ENCODE measurements at places on chromosomes 2 and 18. TPM values are rescaled to one million over a fixed set of nuclear protein-coding genes. Genes with fewer than 3 reads are reported as not detected.

The ARID5A gene
- 11.0 TPM for total RNA-seq

The BMP10 gene
- total RNA-seq = not detected

DNA sequence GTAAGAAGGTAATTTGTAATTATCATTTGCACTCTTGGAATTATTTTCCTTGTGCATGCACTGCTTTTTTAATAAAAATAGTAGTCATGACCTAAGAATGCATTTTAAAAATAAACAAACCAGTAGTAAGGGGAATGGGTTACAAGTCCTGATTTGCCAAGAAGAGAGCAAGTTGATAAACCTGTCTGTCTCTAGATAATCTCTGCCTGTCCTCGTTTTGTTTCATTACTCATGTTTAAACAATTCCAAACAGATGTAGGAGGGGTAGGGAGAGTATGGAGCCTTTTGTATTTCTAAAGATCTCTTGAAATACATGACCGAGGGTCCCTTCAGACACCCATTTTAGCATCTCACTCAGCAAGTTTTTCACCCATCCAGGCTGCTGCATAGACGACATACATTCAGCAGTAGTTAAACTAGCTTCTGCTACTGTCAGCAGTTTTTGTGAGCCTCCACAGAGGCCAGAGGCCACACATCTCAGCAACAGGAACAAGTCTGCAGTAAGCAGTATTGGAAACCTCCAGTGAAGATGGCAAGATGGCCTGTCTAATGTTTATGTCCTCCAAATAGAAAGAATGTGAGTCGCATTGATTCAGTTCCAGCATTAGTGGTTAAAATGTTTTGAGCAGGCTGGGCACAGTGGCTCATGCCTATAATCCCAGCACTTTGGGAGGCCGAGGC lies 2.3 kb upstream of the EXOC6B start:
- DNase-seq = peak; percentile 65

DNA sequence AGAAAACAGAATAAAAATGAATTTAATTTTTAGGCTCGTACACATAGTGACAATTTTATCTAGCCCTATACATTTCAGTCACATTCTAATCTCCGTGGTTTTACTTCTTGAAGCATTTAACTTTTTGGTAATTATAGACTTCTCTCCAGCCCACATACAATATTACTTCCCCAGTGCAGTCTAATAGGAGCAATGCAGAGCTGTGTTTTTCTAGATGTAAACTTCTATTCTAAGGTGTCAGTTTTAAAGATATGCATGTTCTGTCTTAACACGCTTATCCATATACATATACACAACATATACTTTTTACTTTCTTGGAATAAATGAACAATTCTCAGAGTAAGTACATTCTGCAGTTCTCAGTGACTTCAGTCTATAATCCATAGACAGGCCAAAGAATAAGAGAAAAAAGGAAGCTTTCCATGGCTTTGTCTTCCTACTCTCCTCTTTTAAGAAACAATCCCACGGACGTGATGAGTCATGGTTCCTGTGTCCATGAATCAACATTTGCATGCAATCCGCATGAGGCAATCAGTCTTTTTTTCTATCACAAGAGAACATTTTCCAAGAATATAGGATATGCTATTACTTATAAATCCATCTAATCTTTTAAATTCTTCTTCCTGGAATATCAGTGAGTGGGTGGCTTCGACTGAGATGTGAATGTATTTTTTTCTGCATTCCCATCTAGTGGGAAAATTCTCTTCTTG lies 42.8 kb downstream of the CCDC102B start:
- peak; percentile 85 for DNase-seq

DNA sequence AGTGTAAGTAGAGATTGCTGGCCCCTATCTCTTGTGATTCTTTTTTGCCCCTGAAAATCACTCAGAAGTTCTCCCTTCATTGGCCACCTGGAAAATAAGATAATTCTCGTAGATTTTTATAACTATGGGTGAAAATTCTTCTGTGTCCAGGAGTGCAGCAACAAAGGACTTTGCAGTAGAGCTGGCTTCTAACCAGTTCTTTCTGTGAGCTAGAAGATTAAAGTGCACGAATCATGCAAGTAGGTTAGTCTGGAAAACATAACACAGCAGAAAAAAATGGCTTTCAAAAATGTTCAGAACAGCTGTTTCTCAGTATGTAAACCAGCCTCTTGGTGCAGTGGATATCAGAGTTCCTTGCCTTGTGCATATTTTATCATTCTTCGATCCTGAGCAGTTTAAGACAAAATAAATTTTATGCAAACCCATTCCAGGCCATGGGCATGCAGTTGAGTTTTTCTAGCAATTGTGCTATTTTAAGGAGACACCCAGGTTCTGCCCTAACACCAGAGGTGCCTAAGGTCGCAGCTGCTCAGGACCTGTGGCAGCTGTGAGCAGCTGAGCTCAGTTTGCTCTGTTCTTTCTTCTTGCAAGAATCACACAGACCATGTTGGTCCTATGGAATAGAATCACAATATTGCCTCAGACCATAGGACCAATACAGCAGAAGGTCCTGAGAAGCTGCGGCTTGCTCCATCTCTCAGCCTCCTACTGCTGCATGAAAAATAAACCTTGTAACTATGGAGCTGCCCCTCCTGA lies 80.9 kb upstream of the BCL2L11 start:
- no peak for DNase-seq

DNA sequence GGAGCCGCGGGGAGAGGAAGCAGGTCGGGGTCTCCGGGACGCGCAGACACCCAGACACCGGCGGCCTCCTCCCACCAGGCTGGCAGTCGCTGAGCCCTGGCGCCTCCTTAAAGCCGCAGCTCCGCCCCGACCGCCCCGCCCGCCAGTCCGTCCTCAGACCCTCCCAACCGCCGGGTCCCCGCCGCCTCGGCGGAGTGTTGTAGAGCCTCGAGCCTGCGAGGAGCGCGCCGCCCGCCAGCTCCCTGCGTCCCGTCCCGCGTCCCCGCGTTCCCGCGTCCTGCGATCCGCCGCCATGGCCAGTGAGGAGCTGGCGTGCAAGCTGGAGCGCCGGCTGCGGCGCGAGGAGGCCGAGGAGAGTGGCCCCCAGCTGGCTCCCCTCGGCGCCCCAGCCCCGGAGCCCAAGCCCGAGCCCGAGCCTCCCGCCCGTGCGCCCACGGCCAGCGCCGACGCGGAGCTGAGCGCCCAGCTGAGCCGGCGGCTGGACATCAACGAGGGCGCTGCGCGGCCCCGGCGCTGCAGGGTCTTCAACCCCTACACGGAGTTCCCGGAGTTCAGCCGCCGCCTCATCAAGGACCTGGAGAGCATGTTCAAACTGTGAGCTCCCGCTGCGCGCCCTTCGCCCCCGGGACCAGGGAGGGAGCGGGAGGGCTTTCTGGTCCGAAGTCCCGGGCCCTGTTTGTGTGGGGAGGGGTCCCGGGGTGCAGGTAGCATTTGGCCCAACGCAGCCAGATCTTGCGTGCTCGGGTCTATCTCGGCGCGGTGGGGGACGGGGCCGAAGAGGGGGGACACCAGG lies at the start of gene EFHD1:
Gene EFHD1, plus strand, starts transcription at position 192 of the 793 bp plus-strand sequence. Its CDS starts 101 bp downstream, at position 293.
- no peak for DNase-seq

GRCh38 chr2:167637741-167638140 lies 609.7 kb downstream of the STK39 start:
- no peak for DNase-seq

- peak; percentile 58 for DNase-seq
These were observed 88.4 kb downstream of the EHD3 start for GRCh38 chr2:31322371-31322770.

The GAREM2 gene
- total RNA-seq = not detected

DNA sequence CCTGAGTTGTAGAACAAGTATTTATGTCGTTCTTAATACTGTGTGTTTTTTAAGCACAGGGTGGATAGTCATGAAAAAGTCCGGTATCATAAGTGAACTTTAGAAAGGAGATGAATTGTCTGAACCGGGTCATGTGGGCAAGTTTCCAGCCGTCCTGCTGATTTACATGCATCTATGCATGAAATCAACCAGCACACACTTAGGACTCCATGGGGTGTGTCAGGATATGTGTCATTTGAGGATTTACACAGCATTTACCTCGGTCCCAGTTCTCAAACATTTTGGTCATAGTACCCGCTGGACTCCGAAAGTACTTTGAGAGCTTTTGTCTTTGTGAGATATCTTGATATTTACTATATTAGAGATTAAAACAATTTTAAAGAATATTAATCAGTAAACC lies 47.5 kb upstream of the TWSG1 start:
- DNase-seq = no peak

The ZAP70 gene
- not detected for total RNA-seq

The MZT2A gene
- total RNA-seq = 82.2 TPM

- DNase-seq = no peak
These were observed 48.5 kb upstream of the IKZF2 start for GRCh38 chr2:213199871-213200270.

- DNase-seq = no peak
These were observed 47.6 kb upstream of the LGALSL start for GRCh38 chr2:64406407-64406774.

GRCh38 chr2:204585930-204586329 lies 40.7 kb downstream of the PARD3B start:
- no peak for DNase-seq

GRCh38 chr2:177633910-177634294 lies 241.3 kb downstream of the AGPS start:
- DNase-seq = no peak

- no peak for DNase-seq
These were observed 42.8 kb downstream of the LRRTM4 start for GRCh38 chr2:77479395-77479794.

The CNOT9 gene
- 47.5 TPM for total RNA-seq

The PTPN2 gene
- total RNA-seq = 24.4 TPM

GRCh38 chr2:113357071-113357470 lies 78.3 kb upstream of the PAX8 start:
- DNase-seq = no peak

- DNase-seq = no peak
These were observed 24.0 kb upstream of the B3GNT7 start for GRCh38 chr2:231371430-231372054.

- no peak for DNase-seq
These were observed 1.3 kb upstream of the VWA3B start for GRCh38 chr2:98085649-98086048.

GRCh38 chr18:62556397-62556796 lies 33.6 kb downstream of the ZCCHC2 start:
- DNase-seq = no peak

GRCh38 chr18:56565046-56565445 lies 73.3 kb downstream of the TXNL1 start:
- no peak for DNase-seq

The REG3A gene
- not detected for total RNA-seq

DNA sequence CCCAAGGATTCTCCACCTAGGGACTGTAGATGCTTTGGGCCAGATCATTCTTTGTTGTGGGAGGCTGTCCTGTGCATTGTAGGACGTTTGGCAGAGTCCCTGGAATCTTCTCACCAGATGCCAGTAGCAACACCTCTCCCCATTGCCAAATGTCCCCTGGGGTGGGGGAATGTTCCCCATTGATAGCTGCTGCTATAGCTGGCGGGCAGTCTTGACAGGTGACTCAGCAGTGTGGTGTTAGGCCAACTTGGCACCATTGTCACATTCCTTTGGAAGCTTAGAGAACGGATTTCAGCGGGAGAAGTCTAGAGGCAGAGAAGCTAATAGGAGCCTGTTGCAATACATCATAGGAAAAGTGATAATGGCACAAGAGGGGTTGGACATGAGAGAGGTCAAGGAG lies 495.7 kb upstream of the SMIM21 start:
- peak; percentile 2 for DNase-seq

The AQP12B gene
- not detected for total RNA-seq

DNA sequence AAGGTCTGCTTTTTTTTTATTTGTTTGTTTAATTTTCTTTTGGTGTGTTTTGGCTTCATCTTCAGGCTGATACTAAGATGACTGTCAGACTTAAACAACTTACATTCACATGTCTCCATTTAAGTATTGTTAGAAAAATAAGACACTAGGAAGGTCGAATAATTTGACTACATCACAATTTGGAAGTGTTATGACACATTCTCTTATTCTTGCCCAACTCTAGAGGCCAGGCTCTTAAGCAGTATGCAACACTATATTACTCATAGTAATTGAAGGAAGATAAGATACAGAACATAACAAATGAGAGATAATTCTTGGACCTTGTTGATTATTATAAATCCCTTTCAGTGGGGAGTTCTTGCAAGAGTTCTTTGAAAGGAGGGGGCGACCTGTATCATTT lies 295.3 kb upstream of the COL3A1 start:
- DNase-seq = no peak

DNA sequence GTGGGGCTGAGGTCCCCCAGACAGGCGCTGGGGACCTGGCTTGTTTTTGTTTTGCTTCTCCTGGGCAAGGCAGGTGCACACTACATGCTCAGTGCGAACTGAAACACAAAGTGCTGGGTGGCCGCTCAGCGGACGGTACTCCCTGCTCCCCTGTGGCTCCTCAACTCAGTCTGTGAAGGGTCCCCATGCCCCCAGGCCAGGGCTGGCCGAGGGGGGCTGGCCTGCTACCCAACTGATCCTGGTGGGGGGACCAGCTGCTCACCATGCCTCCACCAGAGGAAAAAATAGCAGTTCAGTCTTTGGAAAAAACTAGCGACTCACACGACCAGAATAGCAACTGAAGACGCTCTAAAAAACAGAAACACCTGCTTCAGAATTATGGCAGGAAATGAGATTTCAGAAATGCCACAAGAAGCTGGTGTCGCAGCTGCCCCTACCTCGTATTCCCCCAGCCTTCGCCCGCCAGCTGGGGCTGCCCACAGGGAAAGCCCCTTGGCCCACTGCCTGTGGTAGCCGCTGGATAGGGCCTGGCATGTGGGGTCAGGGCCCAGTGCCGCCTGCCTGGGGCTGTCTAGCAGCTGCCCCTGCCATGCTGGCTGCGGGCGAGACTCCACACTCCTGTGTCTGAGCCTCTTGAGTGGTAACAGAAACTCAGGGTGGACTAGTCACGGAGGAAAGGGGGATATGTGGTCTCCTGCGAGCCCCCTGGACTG lies 43.7 kb downstream of the MEX3C start:
- DNase-seq = no peak

GRCh38 chr18:58177896-58178470 lies 134.0 kb downstream of the NEDD4L start:
- DNase-seq = no peak

DNA sequence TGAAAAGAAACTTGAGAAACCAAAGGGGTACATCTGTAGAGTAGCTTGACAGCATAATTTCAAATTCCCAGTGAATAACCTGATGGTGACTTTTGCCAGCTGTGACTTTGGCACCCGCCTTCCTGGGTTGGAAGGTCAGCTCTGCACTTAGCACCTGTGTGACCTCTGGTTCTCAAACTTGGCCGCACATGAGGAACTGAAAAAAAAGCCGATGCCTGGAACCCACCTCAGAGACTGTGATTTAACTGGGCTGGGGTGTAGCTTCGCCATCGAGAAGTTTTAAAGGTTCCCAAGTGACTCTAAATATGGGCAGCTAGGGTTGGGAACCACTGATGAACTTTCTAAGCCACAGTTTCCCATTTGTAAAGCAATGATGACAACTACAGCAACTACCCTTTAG lies 6.5 kb downstream of the EFEMP1 start:
- DNase-seq = no peak

GRCh38 chr18:48743886-48744285 lies 205.1 kb downstream of the CTIF start:
- no peak for DNase-seq

The UGT1A10 gene
- not detected for total RNA-seq

Data from HFFc6 (cell line).